ENCODE measurements at places on chromosomes 1 and 21. TPM values are rescaled to one million over a fixed set of nuclear protein-coding genes. Genes with fewer than 3 reads are reported as not detected.

The CFHR3 gene
- not detected for total RNA-seq

The ST3GAL3 gene
- 12.1 TPM for total RNA-seq

The CFAP141 gene
- not detected for total RNA-seq

The CCDC27 gene
- not detected for total RNA-seq

The FMN2 gene
- total RNA-seq: 5.2 TPM

The ADAMTS5 gene
- 0.06 TPM for total RNA-seq

The TMEM201 gene
- total RNA-seq: 5.0 TPM

The PTPRC gene
- 0.14 TPM for total RNA-seq

The ZNF362 gene
- total RNA-seq: 3.6 TPM

The PM20D1 gene
- total RNA-seq: not detected

The FCAMR gene
- total RNA-seq: not detected

DNA sequence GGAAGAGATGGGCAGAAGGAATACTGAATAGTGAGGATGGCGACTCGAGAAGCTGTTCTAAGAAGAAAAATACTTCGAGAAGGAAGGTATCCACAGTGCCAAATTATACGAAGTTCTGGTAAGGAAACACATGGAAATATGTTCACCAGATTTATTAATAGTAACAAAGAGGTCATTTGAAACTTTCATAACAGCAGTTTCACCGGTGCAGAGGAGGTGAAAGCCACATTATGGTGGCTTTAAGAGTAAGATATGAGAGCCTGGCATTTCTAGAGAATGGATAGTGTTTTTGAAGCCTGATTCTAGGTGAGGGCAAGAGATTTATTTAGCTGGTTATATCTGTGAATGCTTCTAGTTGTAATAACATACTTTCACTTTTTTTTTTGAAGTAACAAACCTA lies 56.2 kb downstream of the DPYD start:
- no peak for DNase-seq

- peak; percentile 29 for DNase-seq
Observed at GRCh38 chr1:204348722-204349121, 11.0 kb downstream of the PLEKHA6 start.

DNA sequence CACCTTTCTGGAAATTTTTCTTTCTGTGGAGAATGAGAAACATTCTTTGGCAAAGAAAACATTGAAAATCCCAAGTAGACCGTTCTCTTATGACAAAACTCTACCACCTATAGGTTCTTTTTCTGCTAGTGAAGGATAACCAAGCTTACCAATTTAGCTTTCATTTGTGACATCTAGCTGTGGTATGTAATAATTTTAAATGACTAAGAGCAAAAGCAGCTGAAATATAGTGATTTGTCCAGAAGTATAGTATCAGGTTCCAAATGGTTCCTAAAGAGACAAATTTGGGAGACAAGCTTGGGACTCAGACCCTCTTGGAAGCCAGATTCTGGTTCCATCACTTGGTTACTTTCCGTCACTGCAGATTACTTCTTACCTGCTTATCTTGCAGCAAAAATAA lies 24.4 kb downstream of the FUBP1 start:
- no peak for DNase-seq

- peak; percentile 68 for DNase-seq
Observed at GRCh38 chr1:9490605-9491339, 48.5 kb upstream of the SLC25A33 start.

DNA sequence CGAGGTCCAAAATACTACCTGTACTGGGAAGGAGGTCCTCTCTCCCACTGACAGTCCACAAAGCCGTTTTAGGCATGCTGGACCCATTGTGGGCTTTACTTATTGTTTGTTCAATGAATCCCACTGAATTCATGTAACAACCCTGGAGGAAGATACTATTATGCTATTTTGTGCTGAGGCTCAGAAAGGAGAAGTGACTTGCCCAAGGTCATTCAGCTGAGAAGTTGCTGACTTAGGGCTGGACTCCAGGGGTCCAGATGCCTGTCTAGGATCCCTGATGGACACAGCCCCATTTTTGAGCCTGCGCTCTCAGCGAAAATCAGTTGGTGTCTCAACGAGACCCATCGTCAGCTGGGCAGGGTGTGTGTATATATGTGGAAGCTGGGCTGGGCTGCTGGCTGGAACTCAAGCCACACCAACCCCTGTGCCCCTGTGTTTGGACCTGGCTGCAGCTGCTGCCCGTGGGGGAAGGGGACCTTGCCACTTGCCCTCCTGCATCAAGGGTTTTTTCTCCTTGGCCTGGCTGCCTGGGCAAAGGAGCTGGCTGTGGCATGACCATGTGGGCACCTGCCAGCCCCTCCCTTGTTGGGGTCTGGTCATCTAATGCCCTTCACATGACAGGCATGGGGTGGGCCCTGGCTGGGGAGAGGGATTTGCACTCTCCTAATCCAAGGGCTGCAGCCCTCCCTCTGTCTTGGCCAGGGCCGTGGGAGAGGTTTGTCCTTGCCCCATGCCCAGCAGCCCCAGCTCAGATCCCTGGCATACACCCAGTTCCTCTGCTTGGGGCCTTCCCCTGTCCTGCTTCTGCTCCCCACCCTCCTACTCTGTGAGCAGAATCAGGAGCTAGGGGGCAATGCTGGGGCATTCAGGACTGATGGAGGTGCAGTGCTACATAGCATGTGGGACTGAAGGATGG lies 15.0 kb downstream of the KCNQ4 start:
- no peak for DNase-seq

DNA sequence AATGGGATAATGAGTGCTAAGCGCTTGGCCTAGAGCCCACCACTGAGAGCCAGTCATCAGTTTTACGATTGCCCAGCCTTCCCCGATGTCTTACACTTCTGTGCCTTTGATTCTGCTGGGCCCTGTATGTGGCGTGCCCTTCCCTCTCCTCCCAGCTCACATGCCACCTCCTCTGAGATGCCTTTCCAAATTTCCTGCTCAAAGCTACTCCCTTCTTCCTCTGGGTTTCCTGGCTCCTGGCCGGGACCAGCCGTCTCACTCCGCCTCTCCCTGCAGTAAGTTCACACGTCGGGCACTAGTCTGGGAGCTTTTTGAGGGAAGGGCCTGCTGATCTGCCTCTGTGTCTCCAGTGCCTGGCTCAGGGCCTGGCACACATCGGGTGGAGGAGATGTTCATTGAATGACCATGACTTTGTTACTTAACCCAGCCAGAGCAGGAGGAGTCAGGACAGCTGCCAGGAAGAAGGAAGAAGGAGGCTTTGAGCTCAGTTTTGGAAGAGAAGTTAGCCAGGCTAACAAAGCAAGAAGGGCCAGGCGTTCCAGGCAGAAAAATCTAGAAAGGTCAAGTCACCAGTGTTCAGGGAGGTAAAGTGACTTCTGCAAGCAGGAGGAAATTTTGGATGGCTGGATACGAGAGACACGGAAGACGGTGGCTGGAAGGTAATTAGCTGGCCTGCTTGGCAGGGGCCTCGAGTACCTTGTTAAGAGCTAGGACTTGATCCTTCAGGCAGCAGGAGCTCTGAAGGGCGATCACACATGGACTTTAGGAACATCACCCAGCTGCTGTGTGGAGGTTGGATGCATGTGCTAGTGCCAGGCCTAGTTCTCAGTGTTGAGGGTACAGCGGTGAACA lies 63.6 kb downstream of the EPHB2 start:
- no peak for DNase-seq

GRCh38 chr1:156308078-156308477 lies 9.0 kb upstream of the VHLL start:
- DNase-seq: no peak

DNA sequence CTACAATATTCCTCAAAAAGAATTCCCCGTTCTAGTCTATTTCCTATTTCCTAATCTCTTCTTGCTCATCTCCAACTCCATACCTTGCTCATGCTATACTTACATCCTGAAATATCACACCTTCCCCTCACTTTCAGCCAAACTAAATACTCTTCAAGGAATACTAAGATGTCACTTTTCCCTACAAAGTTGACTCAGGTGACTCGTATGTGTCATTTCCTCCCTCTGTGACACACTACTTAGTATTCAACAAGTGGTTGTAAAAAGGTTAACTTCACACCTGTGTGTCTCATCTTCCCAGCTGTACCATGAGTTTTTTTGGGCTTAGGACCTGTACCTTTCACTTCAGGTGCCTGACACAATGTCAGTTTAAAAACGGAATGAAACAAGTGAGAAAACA lies 81.9 kb upstream of the LBR start:
- no peak for DNase-seq

DNA sequence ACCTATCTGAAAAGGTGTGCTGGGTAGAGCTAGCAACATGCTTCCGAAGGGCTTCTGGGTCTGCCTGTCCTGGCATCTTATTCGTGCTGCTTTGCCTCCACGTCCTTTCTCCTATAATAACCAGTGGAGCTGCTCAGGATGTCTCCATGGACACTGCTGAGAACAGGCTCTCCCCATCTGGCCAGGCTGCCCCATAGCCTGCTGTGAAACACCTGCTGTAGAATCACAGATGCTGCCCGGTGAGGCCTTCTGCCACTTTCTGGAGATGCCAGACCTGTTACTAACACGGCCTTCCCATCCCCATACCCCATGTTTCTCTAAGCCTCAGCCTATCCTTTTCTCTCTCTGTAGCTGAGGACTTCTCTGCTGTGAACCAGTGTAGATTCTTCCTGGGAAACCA lies 120.5 kb downstream of the IER5 start:
- no peak for DNase-seq

DNA sequence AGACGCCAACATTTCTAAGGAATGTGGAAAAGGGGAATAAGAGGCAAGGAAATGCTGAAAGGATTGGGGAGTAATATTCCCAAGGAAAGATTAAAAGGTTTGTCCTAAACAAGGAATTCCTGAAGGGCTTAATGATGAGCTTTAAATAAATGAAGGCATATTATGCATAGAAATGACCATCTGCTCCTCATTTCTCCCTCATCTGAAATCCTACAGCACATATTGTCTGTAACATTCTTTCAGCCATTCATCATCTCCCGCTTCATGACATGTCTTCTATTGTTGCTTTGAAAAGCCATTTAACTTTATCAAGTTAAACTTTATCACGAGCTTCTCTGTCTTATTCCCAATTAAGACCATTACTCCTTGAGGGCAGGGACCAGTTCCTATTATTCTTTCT lies 608.7 kb upstream of the PLXNA2 start:
- no peak for DNase-seq

DNA sequence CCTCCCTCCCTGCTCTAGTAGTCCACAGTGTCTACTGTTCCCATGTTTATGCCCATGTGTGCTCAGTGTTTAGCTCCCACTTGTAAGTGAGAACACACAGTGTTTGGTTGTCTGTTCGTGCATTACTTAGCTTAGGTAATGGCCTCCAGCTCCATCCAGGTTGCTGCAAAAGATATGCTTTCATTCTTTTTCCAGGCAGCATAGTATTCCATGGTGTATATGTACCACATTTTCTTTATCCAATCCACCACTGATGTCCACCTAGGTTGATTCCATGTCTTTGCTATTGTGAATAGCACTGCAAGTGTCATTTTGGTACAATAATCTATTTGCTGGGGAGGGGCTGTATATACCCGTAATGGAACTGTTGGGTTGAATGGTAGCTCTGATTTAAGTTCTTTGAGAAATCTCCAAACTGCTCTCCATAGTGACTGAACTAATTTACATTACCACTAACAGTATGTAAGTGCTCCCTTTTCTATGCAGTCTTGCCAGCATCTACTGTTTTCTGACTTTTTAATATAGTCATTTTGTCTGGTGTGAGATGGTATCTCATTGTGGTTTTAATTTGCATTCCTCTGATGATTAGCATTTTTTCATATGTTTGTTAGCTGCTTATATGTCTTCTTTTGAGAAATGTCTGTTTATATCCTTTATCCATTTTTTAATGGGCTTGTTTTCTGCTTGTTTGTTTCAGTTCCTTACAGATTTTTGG lies 191.9 kb upstream of the DMRTA2 start:
- no peak for DNase-seq

All from H4 (cell line).